ENCODE measurements at places on chromosomes 7 and 10.

- no peaks in the 10 kb centered on the region for H3K27me3 ChIP-seq
- peak; percentile 73 for DNase-seq
- no peaks in the 10 kb centered on the region for H3K36me3 ChIP-seq
- no peak overlapping the region for H3K27ac ChIP-seq
These were observed 447.8 kb upstream of the C7orf33 start for GRCh38 chr7:148142660-148143248.

DNA sequence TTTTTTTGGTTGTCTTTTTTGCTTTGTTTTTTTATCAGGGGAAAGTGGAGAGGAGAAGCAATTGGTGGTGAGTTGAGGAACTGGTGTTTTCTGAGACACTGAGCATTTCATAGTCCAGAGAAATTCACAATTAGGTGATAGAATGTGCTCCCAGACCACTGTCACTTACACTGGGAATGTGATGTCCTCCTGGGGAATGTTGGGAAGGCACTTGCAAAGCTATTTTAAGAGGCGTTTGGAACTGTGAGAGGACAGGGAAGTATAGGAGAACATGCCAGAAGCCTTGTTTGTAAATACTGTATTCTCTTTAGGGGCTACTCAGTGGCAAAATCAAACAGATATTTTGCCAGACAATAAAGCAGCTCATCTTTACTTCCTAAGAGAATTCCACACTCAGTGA lies 16.0 kb downstream of the CHRM2 start:
- no peak overlapping the region for H3K4me3 ChIP-seq
- H3K4me1 ChIP-seq: peaks cover 16% of the 10 kb centered on the region
- H3K27me3 ChIP-seq: no peaks in the 10 kb centered on the region
- H3K36me3 ChIP-seq: no peaks in the 10 kb centered on the region

- no peaks in the 10 kb centered on the region for H3K4me1 ChIP-seq
- peaks cover 7% of the 10 kb centered on the region for H3K36me3 ChIP-seq
- no peak overlapping the region for H3K27ac ChIP-seq
- no peak for DNase-seq
- H3K4me3 ChIP-seq: no peak overlapping the region
These were observed 817.6 kb downstream of the TNS3 start for GRCh38 chr7:46764100-46764936.

DNA sequence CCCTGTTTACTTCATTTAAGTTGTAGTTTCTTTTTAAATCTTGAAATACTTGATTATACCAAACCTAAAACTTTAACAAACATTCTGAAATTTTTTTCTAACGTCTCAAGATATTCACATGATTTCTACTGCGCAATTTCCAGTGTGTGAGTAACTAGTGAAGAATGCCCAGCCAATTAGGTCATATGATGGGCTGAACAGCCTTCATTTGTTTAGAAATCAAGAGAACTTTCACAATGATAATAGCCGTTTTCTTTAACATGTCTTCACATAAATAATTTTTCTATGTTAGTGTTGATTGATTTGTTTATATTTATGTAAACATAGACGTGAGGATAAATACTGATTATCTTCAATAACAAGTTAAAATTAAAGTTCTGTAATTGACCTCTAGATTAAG lies 21.8 kb downstream of the STAM start:
- DNase-seq: no peak
- H3K27me3 ChIP-seq: no peaks in the 10 kb centered on the region
- H3K4me1 ChIP-seq: peaks cover 29% of the 10 kb centered on the region
- H3K36me3 ChIP-seq: no peaks in the 10 kb centered on the region
- H3K27ac ChIP-seq: peak overlapping the region; percentile 5

- peaks cover 6% of the 10 kb centered on the region for H3K36me3 ChIP-seq
- no peaks in the 10 kb centered on the region for H3K27me3 ChIP-seq
These were observed 46.4 kb downstream of the KMT2E start for GRCh38 chr7:105060437-105060836.

DNA sequence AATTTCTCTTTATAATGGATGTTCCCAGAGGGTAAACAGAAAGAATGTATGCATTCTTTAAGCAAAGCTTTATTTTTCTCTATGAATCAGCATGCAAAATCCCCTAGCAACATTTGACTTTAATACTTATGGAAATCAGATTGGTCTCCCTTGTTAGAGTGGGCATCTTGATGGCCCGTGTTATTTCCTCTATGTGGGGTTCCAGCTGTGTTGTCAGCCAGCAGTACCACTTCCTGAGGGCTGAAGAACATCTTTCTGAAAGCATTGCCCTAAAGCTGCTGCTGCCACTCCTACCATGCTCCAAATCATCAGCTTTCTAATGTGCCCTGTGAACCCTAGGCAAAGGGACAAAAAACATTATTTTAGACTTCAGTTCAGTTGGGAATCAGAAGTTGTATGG lies 70.4 kb upstream of the HECTD2 start:
- no peaks in the 10 kb centered on the region for H3K36me3 ChIP-seq
- no peak overlapping the region for H3K27ac ChIP-seq
- DNase-seq: no peak
- H3K4me3 ChIP-seq: no peak overlapping the region

DNA sequence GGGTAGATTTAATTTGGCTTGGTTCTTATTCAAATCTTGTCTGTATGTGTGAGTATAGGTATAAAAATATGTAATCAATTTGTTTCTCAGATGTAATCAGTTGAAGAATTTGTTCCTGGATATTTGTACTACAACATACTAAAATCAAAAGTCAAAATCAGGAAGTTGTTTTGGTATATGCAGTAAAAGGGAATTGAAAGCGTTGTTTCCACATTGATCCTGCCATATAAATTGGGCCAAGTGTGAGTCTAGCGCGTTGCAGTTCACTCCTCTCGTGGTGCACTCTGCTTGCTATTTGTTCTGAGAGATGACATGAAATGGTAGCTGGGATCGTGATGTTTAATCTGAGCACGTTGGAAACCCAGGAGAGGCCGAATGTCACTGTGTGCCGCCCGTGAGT lies 55.9 kb downstream of the SHH start:
- DNase-seq: no peak
- H3K4me3 ChIP-seq: no peak overlapping the region
- peaks cover 12% of the 10 kb centered on the region for H3K4me1 ChIP-seq
- no peak overlapping the region for H3K27ac ChIP-seq
- H3K36me3 ChIP-seq: peaks cover 4% of the 10 kb centered on the region

DNA sequence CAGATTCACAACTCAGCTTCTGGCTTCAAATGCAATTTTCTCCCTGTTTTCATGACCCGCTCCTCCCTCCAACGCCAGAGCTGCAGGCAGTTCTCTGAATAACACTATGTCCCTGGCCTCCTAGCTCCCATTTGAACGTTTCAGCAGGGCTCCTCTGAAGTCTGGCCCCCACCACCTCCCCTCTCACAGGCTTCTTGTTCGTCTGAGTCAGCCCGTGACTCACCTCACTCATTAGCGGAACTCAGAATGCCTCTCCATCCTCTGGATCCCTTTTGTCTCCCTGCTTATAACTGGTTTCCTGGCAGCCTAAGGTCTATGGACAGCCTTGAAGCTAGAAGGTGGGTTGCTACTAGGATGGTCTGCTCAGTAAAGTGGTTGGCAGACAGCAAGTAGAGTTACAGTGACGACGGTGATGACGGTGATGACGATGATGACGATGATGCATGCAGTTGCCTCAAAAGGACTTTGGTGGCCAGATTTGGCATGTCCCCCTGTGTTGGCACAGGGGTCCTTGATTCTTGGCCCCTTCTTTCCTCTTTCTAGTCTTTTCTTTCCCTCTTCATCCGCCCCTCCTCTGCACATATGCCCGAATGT lies 83.3 kb upstream of the MKLN1 start:
- H3K36me3 ChIP-seq: no peaks in the 10 kb centered on the region
- no peaks in the 10 kb centered on the region for H3K27me3 ChIP-seq
- H3K4me1 ChIP-seq: peaks cover 8% of the 10 kb centered on the region
- DNase-seq: peak; percentile 9

DNA sequence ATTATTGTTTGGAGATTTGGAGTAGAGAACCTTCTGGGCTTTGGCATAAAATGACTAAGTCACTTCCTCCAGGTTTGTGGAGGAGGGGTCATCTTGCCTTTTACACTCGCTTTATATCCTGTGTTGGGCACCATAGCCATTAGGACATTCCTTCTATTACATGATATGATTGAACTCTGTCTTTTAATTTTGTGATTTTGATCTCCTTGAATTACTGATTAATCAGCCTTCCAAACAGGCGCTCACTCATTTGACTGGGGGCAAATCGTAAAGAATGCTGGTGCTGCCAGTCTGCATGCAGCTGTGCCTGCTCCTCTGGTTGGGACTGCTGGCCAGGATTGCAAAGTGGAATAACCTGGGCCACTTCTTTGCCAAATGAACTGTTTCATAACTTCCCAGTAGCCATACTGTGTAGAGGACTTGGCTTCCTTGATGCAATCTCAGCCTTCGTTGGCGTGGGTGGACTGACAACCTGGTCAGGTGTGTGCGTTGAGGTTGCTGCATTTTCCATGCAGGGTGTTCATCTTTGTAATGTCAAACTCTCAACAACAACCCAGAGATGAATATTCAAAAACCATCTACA lies 65.9 kb upstream of the RAB11FIP2 start:
- H3K27me3 ChIP-seq: no peaks in the 10 kb centered on the region
- H3K4me3 ChIP-seq: no peak overlapping the region
- H3K27ac ChIP-seq: no peak overlapping the region
- no peaks in the 10 kb centered on the region for H3K36me3 ChIP-seq
- DNase-seq: no peak

DNA sequence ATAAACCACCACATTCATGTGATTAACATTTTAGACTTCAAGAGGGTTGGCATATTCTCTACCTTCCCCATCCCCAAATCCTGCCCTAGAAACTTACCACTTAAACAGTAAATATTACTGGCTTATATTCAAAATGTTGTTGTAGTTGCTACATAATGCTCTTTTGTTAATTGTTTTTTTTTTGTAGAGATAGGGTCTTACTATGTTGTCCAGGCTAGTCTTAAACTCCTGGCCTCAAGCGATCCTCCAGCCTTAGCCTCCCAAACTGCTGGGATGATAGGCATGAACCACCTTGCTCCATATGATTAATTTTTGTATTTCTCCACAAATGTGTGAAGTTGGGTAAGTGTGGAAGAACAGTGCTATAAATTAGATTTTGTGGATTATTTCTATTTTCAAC lies 6.5 kb downstream of the PDK4 start:
- H3K4me3 ChIP-seq: no peak overlapping the region
- H3K4me1 ChIP-seq: no peaks in the 10 kb centered on the region
- no peaks in the 10 kb centered on the region for H3K36me3 ChIP-seq

- H3K27ac ChIP-seq: no peak overlapping the region
- H3K4me1 ChIP-seq: no peaks in the 10 kb centered on the region
- no peaks in the 10 kb centered on the region for H3K36me3 ChIP-seq
- no peak overlapping the region for H3K4me3 ChIP-seq
- H3K27me3 ChIP-seq: no peaks in the 10 kb centered on the region
These were observed 156.2 kb downstream of the COBL start for GRCh38 chr7:51160411-51160810.
